Esophagus squamous epithelium (tissue), 5 donors: ENCODE measurements at places on chromosomes 12 and 14.

- no peak for DNase-seq
Measured at GRCh38 chr12:42741771-42742510, 152.4 kb upstream of the PRICKLE1 start.

DNA sequence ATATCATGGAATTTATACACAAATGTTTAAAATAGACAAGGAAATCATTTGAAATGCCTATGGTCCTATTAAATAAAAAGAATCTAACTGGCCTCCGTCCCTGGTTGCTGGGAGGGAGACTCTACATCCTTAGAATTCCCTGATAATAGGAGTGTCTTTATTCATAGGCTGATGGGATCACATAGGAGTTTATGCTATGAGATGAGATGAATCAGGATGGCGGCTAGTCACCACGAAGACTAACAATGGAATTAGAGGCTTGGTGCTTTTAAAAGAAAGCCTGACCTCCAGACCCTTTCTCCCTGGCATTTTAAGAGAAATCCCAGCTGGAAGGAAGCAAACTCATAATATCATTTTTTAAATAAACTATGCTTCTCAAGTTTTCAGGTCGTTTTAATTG lies 69.7 kb downstream of the SEC23A start:
- no peak for DNase-seq

DNA sequence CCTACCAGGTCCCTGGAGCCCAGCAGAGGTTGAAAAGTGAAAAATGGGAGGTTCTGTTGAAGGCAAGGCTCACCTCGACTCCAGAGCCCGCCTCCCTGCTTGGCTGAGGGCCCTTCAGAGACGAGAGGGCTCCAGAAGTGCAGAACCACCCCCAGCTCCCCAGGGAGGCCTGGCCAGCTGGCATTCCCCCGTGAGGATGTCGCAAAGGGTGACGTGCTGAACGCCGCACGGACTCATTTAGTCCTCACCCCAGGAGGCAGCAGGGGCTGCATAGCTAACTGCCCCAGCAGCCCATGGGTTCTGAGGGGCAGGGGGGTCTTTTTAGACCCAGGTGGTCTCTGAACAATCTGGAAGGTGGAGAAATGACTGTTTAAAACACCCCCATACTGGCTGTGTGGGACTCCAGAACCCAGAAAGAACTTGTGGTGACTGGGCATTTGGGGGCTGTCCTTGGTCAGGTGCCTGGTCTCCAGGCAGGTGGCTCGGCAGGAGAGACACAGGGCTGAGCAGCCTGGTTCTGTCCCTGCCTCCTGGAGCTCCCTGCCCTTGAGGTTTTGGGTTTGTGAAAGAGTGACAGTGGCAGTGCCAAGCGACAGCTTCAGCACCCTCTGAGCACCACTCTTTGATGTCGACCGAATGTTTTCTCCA lies 32.0 kb downstream of the ANAPC7 start:
- DNase-seq = no peak

DNA sequence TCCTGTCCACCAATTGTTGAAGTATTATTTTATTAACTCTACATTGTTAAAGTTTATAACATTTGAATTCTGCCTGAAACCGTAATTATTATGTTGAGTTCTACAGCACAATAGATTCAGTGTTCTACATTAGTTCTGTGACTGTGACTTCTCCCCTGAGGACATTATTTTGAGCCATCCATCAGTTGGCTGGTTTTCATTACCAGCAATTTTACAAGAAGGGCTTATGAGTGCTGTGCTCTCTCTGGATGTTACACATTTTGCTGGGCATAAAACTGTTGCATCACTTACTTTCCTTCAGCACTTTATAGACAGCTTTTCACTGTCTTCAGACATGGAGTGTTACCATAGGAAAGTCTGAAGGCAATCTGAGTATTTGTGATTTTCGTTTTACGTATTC lies 118.2 kb upstream of the KITLG start:
- no peak for DNase-seq

DNA sequence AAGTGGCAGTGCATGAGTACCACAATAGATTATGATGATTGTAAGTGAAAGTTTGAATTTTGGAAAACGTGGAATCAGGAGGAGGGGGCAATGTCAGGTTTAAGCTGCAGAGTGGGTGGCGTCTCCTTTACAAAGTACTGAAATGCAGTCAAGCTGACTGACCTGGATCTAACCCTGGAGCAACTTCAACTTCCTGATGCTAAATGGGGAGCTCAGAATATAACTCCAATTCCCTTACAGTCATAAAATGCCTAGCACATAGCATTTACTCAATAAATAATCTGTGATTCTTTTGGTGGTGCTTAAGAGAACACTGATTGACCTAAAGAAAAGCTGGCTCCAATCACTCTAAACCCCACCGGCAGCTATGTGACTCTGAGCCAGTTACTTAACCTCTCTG lies 38.5 kb downstream of the CCDC60 start:
- DNase-seq = no peak

- DNase-seq = no peak
Measured at GRCh38 chr12:40693207-40693821, 1.1 kb downstream of the CNTN1 start.

GRCh38 chr14:61229475-61229888 lies 51.7 kb downstream of the TMEM30B start:
- DNase-seq = no peak

DNA sequence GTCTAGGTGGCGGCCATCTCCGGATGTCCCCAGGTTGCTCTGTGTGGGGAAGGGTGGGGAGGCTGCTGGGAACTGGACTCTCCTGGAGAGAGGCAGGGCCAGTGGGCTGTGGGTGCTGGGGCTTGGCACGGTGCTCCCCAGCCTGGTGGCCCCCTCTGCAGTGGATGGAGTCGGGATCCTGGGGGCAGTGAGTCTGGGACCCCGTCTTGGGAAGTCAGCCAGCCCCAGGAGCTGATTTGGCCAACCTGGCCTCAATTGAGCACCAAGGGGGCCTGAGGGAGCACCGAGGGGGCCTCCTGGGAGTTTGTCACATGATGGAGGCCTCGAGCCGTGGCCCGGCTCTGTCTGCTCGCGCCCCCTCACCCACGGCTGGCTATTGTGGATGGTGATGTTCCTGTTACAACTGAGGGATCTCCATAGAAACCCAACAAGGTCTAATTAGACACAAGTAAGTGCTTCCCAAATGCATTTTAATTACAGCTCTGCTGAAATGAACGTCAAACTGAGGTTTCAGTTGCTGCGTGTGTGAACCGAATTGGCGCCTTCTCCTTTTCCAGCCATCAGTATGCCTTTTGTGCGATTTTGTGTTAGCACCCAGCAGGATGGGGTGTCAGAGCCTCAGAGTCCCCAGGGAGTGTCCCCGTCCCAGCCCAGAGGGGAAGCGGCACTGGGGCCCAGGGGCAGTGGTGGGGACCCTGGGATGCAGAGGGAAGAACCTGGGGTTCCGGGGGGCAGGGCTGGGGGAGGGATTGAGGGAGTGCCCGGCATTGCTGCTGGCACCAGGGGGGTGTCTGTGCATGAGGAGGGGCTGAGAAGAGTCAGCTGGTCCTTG lies 71.8 kb downstream of the KIF26A start:
- DNase-seq = no peak

DNA sequence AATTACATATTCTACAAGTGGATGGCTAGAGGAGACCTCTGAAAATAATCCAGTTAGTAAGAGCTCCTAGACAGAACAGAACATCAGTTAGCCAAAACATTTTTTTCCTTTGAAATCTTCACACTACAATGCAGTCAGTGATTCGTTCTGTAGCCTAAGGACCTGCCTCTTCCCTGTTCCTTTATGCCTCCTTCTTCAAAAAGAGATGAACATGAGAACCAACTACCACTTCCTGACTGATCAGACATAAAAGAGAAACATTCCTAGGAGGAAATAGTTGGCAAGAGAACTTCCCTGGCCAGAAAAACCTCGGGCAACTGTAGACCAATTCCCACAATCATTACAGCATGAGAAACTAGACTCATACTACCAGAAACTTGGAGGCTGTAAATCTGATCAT lies 29.4 kb downstream of the ITPR2 start:
- DNase-seq = no peak

DNA sequence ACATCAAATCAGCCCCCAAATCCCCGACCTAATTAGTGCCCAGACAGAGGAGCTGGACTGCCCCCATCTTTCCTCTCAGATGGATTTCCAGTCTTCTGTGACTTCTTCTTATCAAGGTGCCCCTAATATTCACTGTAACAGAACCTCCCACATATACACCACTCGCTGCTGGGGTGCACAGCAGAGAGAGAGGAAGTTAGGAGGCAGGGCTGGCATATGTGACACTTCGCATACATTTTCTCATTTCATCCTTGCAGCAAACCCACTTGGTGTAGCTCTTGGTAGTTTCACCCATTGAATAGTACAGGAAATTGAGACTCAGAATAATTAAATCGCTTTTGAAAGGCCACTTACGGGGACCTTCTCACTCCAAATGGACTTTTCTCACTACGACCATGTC lies 56.5 kb upstream of the CCND2 start:
- DNase-seq = no peak

- no peak for DNase-seq
Measured at GRCh38 chr14:22981876-22982476, 375 bp downstream of the AJUBA start.

DNA sequence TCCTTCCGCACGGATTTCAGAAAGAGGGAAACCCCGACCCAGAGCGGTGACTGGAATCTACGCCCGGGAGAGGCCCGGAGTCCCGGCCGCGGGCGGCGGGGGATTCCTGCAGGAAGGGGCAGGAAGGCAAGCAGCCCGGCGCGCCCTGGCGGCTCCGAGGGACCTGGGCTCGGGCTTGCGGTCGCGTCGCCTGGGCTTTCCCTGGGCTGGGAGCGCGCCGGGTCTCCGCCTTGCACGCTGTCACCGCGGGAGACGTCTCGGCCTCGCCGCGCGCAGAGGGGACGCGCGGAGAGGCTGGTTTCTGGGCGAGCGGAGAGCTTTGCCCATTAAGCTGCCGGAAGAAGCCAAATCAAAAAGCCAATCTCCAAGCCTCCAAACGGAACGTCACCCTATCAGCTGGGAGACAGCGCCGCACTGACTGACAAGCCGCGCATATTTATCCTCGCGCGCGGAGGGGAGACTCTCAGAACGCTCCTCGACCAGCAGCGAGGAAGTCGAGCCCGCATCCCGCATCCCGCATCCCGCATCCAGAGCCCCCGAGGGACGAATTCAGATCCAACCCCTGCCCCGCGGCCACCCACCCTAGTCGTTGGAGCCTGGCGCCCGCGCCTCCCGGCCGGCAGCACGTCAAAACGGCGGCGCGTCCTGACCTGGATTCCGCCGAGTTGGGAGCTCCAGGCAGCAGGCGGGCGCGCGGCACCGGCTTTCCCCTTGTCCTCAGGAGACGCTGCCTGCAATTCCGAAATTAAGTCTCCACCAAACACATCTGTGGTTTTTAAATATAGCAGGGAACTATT lies at the start of gene SLC8A3:
SLC8A3 (minus strand) TSS at position 293 of the 797 bp plus-strand sequence. CDS start 20,529 bp downstream, outside the sequence.
- no peak for DNase-seq

DNA sequence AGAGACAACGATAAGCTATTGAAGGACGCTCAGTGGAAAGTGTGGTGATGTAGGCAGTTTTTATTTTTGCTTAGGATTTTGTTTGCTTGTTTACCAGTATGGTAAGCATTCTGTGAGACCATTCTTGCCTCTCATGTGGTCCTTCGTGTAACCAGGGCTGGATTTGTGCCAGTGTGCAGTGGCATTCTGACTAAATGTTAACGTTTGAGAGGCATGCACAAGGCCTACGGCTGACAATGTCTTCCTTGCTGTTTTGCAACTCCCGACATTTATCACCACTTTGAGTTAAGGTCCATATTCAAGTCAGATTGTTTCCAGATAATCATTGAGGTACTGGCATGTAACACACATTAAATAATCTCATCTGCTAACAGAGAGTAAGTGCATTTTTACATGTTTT lies 102.3 kb upstream of the BCAT1 start:
- DNase-seq = no peak

- no peak for DNase-seq
Measured at GRCh38 chr14:92938890-92939671, 16.1 kb downstream of the CHGA start.

DNA sequence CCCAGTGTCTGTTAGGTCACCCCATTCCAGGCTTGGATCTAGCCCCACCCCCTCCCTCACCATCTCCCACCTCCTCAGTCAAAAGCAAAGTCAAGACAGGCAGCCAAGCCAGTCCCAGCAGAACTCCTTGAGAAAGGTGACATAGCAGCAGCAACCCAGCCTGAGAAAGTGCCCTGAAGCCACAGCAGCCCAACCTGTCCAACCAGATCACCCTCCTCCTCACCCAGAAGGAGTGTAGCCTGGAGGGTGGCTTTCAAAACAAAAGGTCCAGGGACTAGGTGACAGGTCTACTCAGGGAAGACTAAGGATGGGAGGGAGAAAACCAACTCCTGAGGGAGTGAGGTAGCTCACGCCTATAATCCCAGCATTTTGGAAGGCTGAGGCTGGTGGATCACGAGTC lies 5.2 kb downstream of the RAB15 start:
- DNase-seq = no peak

DNA sequence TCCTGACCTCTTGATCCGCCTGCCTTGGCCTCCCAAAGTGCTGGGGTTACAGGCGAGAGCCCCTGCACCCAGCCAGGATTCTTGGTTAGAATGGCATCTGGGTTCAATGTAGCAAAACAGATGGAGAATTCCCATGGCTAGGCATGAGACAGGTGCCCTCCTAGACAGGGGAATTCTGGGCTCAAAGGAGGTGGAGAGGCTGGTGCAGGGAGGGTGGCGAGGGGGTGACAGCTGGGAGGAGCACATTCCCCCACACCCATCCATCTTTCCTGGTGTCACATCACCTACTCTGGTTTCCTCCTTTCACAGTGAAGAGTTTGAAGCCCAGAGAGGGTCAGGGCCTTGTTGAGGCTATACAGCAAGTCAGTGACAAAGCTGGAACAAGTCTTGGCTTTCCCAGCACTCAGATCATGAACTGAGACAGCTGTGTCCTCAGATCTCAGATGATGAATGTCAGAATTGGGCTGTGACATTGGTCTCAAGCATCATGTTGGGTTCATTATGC lies 2.8 kb downstream of the SERPINA1 start:
- no peak for DNase-seq

- no peak for DNase-seq
Measured at GRCh38 chr14:58716706-58717105, 78.9 kb downstream of the DACT1 start.

DNA sequence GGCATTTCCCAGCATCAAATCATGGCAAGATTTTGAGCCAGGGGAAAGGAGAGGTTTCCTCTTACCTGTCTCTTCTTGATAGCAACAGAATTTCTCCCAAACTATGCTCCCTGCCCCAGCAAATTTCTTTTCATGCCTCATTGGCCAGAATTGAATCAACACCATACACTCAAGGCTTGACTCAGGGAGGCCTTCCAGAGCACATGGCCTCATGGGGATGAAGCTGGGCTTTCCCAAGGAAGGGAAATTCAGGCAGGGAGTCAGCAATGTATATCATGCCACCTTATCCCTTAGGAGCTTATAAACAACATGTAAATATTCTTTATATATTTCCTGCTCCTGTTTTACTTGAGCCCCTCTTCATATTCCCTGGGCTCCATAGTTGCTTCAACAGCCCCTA lies 62.1 kb downstream of the ARF6 start:
- DNase-seq = no peak

GRCh38 chr12:2449586-2449985 lies 345.2 kb upstream of the FKBP4 start:
- no peak for DNase-seq

DNA sequence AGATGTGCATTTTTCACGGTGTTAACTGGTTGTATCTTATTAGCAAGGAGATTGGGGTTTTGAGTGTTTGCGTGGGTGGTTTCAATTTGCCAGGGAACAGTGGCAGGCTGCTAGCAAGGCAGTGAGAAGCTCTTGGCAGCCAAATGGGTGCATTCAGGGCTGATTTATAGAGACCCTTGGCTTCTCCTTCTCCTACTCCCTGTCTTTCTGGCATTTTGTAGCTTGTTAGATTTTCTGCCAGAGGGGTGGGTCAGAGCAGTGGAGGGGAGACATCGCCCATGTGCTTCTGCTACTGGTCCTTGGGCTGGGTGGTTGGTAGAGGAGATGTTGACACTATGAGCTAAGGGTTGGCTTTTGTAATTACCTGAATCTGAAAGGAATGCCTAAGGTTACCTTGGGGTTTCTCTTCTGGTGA lies 9.6 kb downstream of the CALM1 start:
- no peak for DNase-seq
